Naive thymus-derived CD8-positive, alpha-beta T cell (primary cell): ENCODE measurements at places on chromosomes 6 and 20.

DNA sequence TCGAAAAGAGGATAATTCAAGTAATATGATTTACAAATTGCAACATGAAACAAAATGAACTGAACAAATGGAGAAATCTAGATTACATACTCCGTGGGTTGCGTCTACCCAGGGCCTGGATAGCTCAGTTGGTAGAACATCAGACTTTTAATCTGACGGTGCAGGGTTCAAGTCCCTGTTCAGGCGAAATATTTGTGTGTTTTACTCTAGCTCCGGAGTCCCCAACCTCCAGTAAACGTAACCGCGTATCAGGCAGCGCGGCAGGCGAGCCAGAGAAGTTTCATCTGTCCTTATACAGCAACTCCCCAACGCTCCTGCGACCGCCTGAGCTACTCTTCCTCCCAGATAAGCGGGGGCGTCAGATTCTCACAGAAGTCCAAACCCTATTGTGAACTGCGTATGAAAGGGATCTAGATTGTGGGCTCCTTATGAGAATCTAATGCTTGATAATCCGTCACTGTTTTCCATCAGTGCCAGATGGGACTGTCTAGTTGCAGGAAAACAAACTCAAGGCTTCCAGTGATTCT lies 176.1 kb downstream of the TRIM27 start:
- DNase-seq, result no peak

GRCh38 chr20:16316513-16316912 lies 256.7 kb downstream of the KIF16B start:
- DNase-seq, result no peak

- DNase-seq, result no peak
Measured at GRCh38 chr20:7237251-7237650, 469.8 kb downstream of the BMP2 start.

DNA sequence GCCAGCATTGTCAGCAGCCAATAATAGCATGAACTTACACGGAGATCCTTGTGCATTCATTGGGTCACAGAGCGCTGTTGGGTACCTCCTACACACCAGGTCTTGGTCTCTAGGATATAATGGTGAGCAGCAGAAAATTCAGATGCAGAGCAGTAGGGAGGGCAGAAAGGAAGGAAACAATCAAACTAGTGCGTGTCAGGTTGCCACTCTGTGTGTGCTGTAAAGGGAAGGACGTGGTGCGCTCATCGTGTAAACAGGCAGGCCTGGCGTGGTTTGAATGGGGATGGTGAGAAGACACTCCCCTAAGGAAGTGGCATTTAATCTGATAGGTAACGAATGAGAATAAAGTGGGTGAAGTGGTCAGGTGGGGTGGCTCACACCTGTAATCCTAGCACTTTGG lies 336.4 kb downstream of the CDH26 start:
- no peak for DNase-seq

- no peak for DNase-seq
Measured at GRCh38 chr20:49318091-49318429, 40.2 kb upstream of the ZNFX1 start.

GRCh38 chr20:61931476-61932198 lies 134.0 kb downstream of the TAF4 start:
- no peak for DNase-seq

DNA sequence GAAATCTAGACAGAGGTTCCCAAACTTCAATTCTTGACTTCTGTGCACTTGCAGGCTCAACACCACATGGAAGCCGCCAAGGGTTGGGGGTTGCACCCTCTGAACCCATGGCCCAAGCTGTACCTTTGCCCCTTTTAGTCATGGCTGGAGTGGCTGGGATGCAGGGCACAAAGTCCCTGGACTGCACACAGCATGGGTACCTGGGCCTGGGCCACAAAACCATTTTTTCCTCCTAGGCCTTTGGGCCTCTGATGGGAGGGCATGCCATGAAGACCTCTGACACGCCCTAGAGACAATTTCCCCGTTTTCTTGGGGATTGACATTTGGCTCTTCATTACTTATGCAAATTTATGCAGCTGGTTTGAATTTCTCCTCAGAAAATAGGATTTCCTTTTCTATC lies 342.0 kb downstream of the TPBG start:
- DNase-seq, result no peak

DNA sequence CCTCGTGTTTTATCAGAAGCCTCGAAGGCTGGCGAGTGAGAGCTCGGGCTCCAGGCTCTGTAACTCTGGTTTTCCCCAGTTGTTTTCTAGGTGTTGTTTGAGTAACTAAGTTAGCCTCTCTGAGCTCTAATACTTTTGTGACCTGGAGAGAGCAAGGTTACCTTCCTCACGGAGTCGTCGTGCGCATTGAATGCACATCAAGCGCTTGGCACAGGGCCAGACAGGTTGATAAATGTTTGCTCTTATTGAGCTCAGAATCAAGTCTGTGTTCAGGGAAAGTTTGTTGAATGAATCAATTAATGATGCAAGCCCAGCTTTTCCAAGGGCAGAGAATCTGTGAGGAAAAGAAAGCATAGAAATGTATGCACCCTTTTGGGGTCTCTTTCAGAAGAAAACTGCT lies 33.5 kb downstream of the EDN3 start:
- DNase-seq, result no peak

DNA sequence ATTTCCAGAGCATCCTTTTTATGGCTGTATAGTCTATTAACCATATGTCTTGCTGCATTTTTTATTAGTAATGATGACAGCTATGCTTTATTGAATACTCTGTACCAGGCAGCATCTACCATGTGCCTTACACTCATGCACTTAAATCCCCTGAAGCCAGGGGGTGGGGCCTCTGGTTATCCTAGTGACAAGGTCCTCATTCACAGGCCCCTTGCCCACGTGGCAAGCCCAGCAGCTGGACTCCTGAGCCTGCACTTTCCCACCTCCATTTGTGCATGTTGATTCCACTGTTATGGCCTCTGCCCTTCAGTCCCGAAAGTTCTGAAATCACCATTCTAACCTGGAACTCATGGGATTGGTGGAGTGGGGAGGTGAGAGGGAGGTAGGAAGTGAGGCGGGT lies 22.3 kb downstream of the ACTR5 start:
- no peak for DNase-seq

GRCh38 chr6:4910037-4910760 lies 93.6 kb downstream of the RPP40 start:
- no peak for DNase-seq

DNA sequence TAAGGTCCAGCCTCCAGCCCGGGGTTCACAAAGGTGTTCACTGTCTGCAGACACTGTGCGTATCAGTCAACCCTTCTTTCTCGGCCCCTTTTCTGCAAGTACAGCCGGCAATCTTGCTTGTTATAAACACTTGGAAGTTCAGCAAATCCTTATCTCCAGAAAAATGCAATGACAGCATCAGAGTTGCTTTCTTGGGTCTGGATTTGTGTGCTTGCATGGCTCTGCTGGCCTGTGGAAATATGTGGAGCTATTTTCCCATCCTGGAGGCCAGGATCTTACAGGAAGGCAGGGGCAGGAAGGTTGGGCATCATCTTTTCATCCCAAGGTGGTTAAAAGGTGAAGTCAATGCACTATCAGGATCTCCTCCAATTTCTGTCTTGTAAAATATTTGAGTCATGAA lies 100.3 kb downstream of the SMOC2 start:
- no peak for DNase-seq

GRCh38 chr6:63058601-63059000 lies 152.7 kb upstream of the FKBP1C start:
- no peak for DNase-seq

GRCh38 chr6:72955666-72956065 lies 269.6 kb downstream of the KHDC1L start:
- no peak for DNase-seq

- no peak for DNase-seq
Measured at GRCh38 chr20:3193806-3194616, 10.5 kb downstream of the DDRGK1 start.

GRCh38 chr6:136171231-136171630 lies 78.9 kb downstream of the MTFR2 start:
- no peak for DNase-seq

DNA sequence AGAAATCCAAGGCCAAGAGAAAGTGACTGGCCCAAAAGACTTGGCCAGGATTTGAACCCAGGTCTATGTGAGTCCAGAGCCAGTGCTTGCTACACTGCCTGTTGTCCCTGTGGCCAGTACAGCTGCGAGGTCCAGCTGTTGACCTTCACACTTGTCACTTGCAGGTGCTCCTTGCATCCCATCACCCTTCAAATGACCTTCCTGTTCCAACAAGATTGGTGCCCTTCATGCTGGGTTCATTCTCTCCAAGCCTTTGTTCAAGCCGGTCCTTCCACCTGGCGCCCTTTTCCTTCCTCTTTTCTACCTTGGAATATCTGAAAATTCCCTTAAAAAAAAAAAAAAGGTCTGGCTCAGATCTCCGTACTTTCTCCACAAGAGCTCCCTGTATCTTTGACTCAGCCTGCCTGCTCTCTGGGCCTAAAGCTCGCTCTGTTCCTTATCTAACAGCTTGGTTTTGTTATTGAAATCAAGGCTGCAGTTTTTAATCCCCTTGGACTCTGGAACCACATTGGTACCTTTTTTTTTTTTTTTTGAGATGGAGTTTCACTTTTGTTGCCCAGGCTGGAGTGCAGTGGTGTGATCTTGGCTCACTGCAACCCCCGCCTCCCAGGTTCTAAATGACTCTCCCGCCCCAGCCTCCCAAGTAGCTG lies 22.2 kb upstream of the MRPS18A start:
- no peak for DNase-seq

- DNase-seq, result no peak
Measured at GRCh38 chr6:151029970-151030369, 164.5 kb downstream of the MTHFD1L start.
